ENCODE measurements at places on chromosomes 1 and 21. TPM values are rescaled to one million over a fixed set of nuclear protein-coding genes. Genes with fewer than 3 reads are reported as not detected.

The SPAG17 gene
- not detected for total RNA-seq

The PLCH2 gene
- total RNA-seq, result 0.53 TPM

The NECTIN4 gene
- total RNA-seq, result 0.13 TPM

The SLC44A3 gene
- 2.2 TPM for total RNA-seq

The LCE1C gene
- not detected for total RNA-seq

The C8B gene
- not detected for total RNA-seq

The OR2L13 gene
- total RNA-seq, result not detected

The TOE1 gene
- 7.8 TPM for total RNA-seq

The MATN1 gene
- not detected for total RNA-seq

The AKNAD1 gene
- 0.33 TPM for total RNA-seq

The AIRE gene
- 0.07 TPM for total RNA-seq

The LRRIQ3 gene
- 0.46 TPM for total RNA-seq

The PUSL1 gene
- 13.4 TPM for total RNA-seq

The TRIM67 gene
- 0.39 TPM for total RNA-seq

The MOB3C gene
- total RNA-seq, result 13.2 TPM

The SMIM11 gene
- total RNA-seq, result 13.5 TPM

The TFAP2E gene
- 0.33 TPM for total RNA-seq

The PHC2 gene
- 89.9 TPM for total RNA-seq

The ANGPTL3 gene
- not detected for total RNA-seq

The CDC7 gene
- total RNA-seq, result 1.8 TPM

The OR2T6 gene
- total RNA-seq, result not detected

The HIPK1 gene
- total RNA-seq, result 31.0 TPM

The HEYL gene
- total RNA-seq, result 0.30 TPM

The SUMO3 gene
- total RNA-seq, result 77.2 TPM

The OR1C1 gene
- total RNA-seq, result not detected

The RUNX3 gene
- 0.36 TPM for total RNA-seq

The MIB2 gene
- total RNA-seq, result 99.3 TPM

The CTNNBIP1 gene
- 23.5 TPM for total RNA-seq

The MPL gene
- not detected for total RNA-seq

The PADI3 gene
- total RNA-seq, result not detected

The NPPB gene
- not detected for total RNA-seq

The F13B gene
- total RNA-seq, result not detected

The ABCA4 gene
- 0.65 TPM for total RNA-seq

The SPTA1 gene
- total RNA-seq, result under 0.01 TPM

The GOLT1A gene
- total RNA-seq, result not detected

The KRTAP12-1 gene
- not detected for total RNA-seq

The PDZK1IP1 gene
- total RNA-seq, result 0.26 TPM

The GJA9 gene
- total RNA-seq, result 0.07 TPM

The TNFRSF8 gene
- not detected for total RNA-seq

The PROX1 gene
- total RNA-seq, result 0.07 TPM

The TMCC2 gene
- total RNA-seq, result 3.3 TPM

The HES3 gene
- not detected for total RNA-seq

The LCE2B gene
- not detected for total RNA-seq

The CYP4A11 gene
- not detected for total RNA-seq

The CC2D1B gene
- 29.5 TPM for total RNA-seq

The RGS2 gene
- 88.0 TPM for total RNA-seq

The DNAJC28 gene
- 0.96 TPM for total RNA-seq

The AMY1B gene
- total RNA-seq, result not detected
